ENCODE measurements at places on chromosomes 6 and 20.

DNA sequence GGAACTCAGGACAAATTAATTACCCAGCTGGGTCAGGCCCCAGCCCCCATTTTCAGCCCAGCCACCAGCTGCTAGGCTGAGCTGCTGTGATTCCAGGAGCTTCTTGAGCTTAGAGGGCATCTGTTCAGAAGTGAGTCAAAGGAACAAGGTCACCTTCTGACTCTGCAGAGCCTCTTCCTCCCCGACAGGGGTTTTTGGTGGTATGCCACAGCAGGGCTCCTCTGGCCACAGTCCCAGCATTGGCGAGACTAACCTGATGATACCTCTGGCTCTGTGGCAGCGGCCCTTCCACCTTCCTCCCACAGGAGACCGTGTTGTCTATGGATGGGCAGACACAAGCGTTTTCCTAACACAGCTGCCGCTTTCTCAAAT lies 39.7 kb downstream of the ZC3H12D start:
- DNase-seq: no peak

GRCh38 chr6:63677282-63677681 lies 41.7 kb downstream of the PHF3 start:
- DNase-seq: no peak

GRCh38 chr6:11389977-11390376 lies 147.6 kb upstream of the TMEM170B start:
- DNase-seq: peak; percentile 61

DNA sequence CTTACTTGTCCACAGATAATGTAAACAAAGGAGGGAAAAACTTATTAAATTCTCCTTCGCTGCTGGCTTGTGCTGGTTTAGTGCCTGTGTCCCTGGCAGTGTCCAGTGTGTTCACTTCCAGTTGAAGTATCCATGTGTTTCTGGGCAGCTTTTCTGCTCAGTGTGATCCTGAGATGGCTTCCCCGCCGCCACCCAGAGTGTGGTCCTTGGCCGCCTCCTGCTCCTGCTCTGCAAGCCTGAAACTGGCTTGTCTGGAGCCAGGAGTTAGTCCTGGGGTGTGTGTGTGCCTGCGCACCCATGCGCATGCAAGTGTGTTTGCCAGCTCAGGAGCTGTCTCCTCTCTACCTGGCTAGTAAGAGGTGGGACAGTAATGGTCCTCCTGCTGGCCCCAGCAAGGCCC lies 7.2 kb downstream of the BTBD3 start:
- DNase-seq: no peak

Data from KBM-7 (cell line).